ENCODE measurements at places on chromosomes 16 and 17.

- no peak for DNase-seq
Measured at GRCh38 chr16:61957075-61957855, 79.0 kb downstream of the CDH8 start.

DNA sequence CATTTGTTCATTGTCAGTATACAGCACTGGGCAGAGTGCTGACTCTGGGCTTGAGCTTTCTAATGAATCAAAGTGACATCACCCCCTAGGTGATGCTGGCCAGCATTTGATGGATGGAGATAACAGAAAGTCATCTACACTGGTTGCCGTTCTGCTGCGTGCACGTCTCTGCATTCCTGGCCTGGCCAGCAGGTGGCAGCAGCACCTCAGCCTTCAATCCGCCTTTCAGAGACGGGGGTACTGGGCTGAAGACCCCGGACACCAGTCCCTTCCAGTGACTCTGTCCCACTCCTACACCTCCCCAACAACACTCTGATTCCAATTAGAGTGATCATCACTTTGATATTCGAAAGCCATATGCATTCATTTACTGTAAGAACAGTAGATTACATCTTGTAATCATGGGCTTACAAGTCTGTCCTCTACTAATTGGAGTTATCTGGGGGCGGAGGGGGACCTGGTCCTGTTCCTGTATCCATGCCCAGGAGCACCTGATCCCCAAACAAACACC, 6.0 kb downstream of the CPSF4L start:
- DNase-seq, result peak; percentile 36

- DNase-seq, result no peak
Measured at GRCh38 chr16:19830902-19831560, 53.6 kb downstream of the GPRC5B start.

GRCh38 chr17:44343510-44344209, 1.4 kb upstream of the GRN start:
- no peak for DNase-seq

DNA sequence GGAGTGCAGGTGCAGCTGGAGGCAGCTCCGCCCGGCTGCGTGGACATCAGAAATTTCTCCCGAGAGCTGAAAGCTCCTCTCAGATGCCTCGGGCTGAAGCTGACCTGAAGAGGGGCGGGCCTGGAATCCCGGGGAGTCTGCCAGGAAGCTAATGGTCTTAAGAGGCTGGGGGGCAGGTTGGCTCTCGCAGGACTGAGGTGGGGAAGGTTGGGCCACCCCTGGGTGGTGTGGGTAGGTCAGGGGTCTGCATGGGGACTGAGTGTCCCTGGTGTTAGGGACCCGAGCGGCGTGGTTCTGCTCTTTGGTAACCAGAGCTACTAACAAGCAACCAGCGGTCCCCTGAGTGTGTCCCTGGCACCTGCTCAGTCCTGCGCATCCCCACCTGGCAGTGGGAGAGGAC, 3.5 kb downstream of the CHMP6 start:
- no peak for DNase-seq

- DNase-seq, result no peak
Measured at GRCh38 chr17:57957120-57957850, 2.1 kb upstream of the CUEDC1 start.

- no peak for DNase-seq
Measured at GRCh38 chr17:3667366-3668278, 756 bp downstream of the TAX1BP3 start.

DNA sequence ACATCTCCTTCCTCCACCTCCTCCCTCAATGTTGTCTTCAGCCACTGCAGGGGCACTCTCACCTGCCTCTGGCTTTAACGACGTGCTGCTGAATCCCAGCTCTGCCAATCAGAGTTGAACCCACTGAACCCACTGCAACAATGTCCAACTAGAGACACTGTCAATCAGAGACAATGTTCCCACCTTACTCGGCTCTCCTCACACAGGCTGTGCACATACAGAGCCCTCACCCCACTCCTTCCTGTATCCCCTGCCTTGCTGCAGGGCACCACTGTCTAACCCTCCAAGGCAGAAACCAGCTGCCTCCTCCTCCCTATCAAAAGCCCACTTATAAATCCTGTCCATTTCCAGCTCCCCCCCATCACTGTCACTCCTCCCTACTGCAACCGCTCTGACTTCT, 58.7 kb downstream of the ANKRD11 start:
- DNase-seq, result no peak

GRCh38 chr17:77778636-77779489, 179.6 kb upstream of the TNRC6C start:
- DNase-seq, result no peak

DNA sequence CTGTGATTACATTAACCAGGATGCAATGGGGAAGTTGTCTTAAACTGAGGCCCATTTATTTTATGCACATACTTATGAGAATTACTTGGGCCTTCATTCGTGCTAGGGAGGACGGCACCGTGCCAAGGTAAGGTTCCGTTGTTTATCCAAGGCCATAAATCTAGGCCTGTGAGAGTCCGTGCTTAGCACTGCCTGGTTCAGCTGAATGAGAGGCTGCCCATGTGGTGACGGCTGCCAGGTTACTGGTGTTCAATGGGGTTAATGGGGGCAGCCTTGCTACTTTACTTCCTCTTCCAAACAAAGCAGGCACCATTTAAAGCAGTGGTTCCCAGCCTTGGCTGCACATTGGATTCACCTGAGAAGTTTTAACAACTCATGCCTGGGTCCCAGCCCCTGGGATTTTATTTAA, 135.1 kb upstream of the NOL11 start:
- DNase-seq, result no peak

DNA sequence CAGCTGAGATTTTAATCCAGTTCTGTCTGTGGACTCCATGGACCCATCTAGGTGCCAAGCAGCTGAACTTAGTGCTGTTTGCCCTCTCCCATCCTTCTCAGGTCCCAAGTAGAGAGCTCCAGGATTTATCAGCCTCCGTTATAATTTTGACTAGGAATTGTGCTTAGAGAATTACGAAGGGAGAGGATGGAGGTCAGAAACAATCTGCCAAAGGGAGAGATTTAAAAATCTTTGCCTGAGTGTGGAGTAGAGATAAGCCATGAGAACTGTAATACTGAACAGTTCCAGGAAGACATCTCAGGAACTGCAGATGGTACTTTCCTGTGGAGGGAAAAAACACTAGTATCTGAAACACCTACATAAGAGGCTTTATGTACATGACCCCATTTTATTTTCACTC, 27.0 kb downstream of the CEP95 start:
- DNase-seq, result no peak

- no peak for DNase-seq
Measured at GRCh38 chr17:17606416-17607000, 15.0 kb upstream of the PEMT start.

GRCh38 chr16:8798174-8798527, 512 bp downstream of the PMM2 start:
- DNase-seq, result no peak

DNA sequence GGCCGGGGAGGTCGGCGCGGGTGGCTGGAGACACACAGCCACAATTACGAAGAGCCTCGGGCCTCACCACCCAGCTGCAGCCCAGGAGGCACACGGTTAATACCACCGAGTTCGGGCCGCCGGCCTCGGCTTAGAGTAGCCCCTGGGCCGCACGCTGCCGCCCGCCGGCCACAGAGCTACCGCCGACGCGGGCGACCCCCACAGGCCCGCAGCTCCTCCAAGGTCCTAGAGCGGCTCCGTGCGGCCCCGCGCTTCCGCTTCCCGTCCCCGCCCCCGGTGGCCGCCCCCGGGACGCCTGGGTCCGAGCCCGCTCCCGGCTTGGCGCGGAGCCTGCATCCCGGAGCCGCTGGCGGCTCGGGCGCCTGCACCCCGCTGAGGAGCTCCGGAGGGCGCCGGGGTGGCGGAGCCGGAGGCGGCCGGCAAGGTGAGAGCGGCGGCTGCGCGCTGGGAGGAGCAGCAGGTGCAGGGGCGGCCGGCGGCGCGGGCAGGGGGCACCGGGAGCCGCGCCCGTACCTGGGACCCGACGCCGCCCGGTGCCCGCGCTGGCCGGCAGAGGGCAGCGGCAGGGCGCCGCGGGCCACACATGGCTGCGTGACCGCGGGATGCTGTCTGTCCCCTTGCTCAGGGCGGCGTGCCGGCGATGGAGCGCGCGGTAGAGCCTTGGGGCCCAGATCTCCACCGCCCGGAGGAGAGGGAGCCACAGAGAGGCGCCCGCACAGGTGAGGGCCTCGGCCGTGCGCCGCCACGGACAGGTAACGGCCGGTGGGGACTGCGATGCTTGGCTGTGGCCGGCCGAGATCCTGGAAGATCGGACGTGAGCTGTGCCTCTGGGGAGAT, at the start of gene ZNF48:
Gene ZNF48, plus strand, starts transcription at position 266 of the 837 bp plus-strand sequence. Its CDS starts 375 bp downstream, at position 641.
- peak; percentile 73 for DNase-seq

- DNase-seq, result no peak
Measured at GRCh38 chr17:9389111-9389527, 186.5 kb downstream of the STX8 start.

Data from CD4-positive, alpha-beta T cell treated with Interferon gamma for 1 hour (primary cell).